ENCODE measurements at places on chromosomes 6 and 20.
A peak's percentile ranks its signal among the peaks of the same experiment; 100 is the strongest.

DNA sequence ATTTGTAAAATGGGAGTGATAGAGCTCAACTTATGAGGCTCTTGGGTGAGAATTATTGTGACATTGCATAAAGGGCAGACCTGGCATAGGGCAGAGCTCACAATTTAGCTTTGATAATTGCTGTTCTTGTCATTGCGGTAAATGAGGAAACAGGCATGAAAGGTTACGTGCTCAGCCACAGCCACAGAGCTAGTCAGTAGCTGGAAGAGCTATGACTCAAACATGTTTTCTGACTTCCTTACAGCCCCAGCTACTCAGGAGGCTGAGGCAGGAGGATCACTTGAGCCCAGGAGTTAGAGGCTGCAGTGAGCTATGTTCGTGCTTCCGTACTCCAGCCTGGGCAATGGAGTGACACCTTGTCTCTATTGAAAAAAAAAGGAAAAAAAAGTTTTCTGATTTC is 3.5 kb upstream of the GHRH start:
- DNase-seq: no peak

DNA sequence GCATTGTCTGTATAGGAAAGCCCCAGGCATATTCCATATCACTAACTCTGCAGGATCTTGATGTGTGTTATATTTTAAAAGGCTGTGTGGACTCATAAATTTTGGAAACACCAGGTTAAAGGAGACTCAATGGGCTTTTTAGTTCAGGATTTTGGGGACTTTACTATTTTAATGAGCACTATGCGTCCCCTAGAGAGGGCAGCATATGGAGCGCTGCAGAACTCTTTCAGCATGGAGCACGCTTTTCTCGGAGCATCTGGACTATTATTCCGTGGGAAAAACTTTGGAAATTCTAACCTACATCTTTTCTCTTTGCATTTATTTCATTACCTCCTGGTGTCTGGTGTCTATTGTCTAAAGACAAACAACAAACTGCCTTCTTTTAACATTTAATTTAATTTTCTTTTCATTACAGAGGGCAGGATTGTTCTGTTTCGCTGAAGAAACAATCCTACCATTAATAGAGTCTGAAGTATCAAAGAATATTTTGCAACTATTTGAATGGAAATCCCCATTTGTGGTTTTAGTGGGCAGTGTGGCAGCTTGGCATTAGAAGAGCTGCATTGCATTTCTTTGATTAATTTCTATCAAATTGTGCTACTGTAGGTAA is 399.9 kb upstream of the HSF2 start:
- no peak for DNase-seq

DNA sequence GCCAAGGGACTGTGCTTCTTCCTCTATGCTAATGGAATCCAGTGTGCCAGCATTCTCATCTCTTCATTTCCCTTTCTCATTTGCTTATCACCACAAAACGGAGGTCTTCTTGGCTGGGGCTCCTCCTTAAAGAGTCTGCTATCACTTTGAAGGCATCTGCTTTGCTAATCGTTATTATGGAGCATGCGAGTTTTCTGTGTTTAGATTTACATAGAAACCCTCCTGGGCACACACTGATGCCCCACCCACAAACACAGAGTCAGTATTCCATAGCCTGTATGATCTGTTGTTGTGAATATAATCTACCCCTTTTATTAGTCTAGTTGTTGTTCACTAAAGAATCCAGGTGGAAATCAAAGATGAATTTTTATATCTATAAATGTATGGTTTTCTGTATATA is 83.4 kb upstream of the XRN2 start:
- no peak for DNase-seq

GRCh38 chr6:152948150-152948768 is 34.6 kb downstream of the FBXO5 start:
- peak; percentile 29 for DNase-seq

DNA sequence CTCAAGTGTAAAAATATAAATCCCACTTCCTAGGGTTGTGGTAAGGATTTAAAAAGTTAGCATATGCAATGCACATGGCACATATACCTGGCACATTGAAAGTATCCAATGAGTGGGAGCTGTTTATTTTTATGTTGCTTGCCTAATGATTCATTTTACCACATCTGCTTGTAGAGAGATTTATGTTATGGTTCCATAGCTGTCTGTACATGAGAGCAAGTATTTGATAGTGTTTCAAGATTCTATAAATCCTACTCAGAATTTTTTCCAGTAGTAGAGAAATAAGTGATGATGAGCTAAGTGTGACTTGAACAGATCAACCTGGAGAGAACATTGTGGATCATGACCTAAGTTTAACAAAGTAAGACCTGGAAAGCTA is 125.3 kb upstream of the SPTLC3 start:
- no peak for DNase-seq

GRCh38 chr20:63708301-63709148 is 686 bp downstream of the ZGPAT start:
- DNase-seq: no peak

GRCh38 chr6:169725125-169726048 is 1.1 kb upstream of the PHF10 start:
- DNase-seq: no peak

- no peak for DNase-seq
These were observed 1.1 kb downstream of the NFATC2 start for GRCh38 chr20:51541189-51542032.

DNA sequence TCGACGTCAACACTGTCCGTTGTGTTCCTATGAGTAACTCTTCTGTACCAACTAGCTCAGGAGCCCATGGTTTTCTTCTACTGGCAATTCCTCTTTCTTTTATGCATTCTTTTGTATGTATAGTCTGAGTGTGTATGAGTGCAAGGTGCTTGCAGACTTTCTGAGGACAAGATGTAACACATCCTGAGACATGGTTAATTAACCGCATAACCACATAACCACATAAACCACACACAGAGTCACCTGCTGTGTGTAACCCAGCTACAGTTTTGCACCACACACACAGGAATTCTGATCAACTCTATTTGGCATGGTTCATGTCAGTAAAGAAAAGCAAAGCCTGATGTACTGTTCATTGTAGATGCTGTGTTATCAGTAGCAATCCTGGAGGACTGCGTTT is 98.6 kb downstream of the DACT2 start:
- DNase-seq: no peak

- DNase-seq: no peak
These were observed 173.9 kb downstream of the LRFN2 start for GRCh38 chr6:40413239-40413638.

DNA sequence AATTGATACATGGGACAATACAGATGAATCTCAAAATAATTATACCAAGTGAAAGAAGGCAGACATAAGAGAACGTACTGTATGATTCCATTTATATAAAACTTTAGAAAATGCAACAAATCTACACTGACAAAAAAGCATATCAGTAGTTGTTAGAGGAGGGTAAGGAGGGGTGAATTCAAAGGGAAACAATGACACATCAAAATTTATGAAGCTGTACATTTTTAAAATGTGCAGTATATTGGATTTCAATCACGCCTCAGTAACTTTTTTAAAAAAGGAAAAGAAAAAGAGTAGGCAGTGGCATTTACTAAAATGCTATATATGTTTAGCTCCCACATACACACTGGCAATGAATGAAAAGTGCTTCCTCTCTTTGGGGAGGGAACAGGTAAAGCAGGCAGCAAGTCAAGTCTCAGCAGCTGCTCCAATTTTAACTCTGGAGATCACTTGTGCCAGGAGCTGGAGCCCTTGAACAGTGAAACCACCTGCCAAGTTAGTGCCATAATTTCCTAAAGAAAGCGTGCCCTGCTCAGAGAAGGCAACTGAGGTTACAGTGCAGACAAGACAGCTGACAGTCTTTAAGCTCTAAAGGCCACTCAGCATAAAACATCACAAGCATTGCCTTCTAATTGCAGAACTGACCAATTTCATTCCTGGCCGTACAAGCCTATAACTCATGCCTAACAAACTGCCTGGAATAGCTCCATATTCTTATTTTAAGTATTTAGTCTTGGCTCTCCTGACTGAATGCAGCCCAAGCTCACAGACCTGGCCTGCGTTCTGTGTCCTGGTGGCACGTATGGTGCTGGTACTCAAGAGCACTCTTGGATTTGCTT is 10.9 kb downstream of the FKBP1A start:
- no peak for DNase-seq

DNA sequence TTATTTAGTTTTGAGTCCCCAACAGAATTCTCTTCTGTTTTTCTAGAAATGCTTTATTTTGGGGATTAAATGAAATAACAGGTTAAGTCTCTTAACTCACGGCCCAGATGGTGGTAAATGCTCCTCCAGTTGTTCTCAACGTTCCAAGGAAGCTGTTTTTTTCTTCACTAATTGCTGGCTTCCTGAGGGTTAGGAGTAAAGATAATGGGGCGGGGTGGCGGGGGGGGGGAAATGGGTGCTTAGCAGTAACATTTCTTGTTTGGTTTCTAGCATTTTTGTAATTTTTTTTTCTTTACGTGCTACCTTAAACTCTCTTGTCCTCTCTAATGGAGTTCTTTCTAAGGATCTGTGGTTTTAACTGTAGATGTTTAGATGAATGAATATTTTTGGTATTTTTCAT is 2.2 kb downstream of the SRSF3 start:
- DNase-seq: no peak

GRCh38 chr20:33518071-33518470 is 28.2 kb downstream of the CBFA2T2 start:
- no peak for DNase-seq

DNA sequence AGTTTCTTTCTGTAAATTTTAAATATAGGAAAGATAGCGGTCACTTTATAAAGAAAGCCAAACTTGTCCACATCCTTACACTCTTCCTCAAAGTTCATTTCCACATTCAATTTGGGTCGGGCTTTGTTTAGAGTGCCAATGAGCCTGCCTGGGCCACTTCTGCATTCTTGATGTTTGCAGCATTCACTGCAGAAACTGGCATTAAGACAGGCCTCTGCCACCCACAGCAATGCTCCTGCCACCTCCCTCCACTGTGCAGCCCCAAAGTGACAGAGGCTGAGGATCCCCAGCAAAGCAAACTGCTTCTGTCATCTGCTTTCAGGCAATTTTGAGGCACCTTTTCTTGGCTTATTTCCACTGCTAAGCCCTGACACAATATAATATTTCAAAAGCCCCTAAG is 61.2 kb downstream of the TNFAIP3 start:
- DNase-seq: no peak

DNA sequence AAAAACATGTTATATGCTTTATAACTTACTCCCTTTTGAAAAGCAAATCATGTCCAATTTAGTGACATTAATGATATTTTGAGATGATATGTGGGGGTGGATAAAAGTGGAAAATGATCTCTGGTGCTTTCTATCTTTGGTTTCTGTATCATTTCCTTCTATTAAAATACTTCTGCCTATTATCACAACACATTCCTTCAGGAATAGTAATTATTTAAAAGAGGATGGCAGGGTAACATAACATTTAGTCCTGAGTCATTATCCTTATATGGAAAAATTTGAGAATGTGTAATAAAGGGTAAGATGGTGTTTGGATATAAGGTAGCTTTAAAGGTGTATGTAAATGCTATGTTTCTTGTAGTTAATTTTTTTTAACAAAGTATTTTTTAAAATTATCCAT is 657.7 kb downstream of the PHF3 start:
- no peak for DNase-seq

DNA sequence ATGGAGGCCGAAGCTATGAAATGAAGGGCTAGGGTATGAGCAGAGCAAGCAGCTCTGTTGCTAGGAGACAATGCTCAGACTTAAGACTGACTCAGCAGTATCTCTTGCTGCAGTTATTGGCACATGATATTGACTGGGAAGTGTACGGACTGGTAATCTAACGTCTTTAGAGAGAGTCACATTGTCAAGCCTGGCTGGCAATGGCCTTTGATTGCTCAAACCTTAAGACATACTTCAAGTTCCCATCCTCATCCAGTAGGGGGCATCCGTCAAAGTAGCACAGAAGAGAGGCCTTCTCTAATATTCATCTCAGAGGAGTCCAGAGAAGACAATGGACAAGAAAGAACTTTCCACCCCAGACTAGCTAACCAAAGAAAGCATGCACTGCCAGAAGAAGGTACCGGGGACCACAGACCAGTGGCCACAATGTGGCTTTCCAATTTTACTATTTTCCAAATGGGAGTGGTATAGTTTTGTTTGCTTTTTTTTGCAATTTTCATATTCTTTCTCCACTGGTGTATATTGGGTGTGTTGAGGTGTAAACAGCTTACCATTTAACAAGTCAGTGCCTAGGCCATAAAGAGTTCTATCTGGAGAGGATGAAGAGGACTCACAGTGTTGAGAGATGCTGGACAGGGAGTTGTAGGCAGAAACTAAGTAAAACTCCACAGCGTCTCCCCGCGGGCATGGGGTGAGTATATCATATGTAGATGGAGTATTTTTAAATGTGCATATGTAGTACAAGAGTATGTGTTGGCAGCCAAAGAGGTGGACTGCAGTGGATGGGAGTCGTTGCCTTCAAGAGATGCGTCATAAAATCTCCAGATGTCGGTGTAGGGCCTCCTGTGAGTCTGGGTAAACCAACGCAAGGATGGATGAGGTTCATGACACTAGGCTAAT is 36.7 kb downstream of the LRFN2 start:
- peak; percentile 20 for DNase-seq

GRCh38 chr20:9185511-9185910 is 116.6 kb downstream of the PLCB4 start:
- DNase-seq: no peak

DNA sequence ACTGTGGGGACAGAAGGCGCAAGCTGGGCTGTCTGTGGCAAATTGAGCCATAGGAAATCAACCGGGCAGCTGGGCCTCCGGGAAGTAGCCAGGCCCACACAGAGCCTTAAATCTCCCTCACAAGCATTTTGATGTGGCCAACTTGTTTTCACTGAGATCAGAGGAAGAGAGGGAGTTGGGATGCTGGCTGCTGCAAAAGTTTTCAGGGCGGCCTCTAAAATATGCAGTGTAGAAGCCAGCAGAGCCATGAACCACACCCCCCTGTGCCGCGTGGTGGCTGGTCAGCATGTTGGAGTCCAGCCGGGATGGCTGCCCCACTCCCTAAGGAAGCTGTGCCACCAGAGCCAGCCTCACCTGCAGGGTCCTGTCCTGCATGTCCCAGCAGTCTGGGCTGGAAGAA is 167.4 kb downstream of the CDC5L start:
- DNase-seq: no peak

DNA sequence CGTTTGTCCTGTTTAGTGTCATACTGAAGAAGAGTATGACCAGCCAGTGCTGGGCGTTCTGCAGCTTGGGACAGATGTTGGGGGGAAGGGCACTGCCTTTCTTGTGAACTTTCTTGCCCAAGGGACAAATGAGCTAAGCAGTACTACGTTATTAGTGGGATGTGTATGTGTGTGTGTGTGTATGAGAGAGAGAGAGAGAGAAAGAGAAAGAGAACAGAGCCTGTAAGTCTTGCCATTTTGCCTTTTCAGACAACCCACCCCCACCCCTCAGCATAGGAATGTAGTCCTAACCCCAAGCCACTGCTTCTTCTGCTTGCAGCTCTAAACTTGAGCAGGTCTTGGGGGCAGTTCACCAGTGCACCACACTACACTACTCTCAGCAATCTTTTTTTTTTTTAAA is 45.5 kb downstream of the E2F3 start:
- no peak for DNase-seq

- no peak for DNase-seq
These were observed 46.6 kb downstream of the SLC2A12 start for GRCh38 chr6:134005800-134006199.
